ENCODE measurements at places on chromosomes 1 and 21.

- no peak for DNase-seq
Measured at GRCh38 chr1:194055536-194055935, 869.1 kb upstream of the B3GALT2 start.

GRCh38 chr1:200975458-200975857, 48.1 kb downstream of the KIF21B start:
- DNase-seq: no peak

DNA sequence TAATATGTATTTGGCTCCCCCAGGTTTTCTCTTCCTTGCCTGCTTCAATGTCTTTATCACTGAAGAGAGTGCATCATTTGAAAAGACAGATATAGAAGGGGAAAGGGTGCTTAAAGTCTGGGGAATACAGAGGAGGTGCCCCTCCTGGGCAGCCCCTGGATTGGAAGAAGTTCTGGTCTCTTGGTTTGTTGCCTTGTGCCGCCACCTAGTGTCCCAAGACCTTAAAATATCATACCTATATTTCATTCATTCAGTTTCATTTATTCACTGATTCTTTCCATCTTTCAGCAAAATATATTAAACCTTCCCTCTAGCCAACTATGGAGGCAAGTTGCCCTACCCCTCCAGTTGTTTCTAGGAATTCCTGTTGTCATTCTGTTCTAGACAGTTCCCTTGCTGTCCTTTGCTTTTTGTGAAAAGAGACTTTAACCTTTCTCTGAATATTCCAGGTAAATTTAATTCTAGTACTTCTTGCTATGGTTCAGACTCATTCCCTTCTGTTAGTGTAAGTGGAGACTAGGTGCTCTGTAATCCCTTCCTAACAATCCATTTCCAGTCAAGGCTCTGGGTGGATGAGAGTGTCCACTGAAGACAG, 56.1 kb downstream of the MEF2D start:
- DNase-seq: no peak

DNA sequence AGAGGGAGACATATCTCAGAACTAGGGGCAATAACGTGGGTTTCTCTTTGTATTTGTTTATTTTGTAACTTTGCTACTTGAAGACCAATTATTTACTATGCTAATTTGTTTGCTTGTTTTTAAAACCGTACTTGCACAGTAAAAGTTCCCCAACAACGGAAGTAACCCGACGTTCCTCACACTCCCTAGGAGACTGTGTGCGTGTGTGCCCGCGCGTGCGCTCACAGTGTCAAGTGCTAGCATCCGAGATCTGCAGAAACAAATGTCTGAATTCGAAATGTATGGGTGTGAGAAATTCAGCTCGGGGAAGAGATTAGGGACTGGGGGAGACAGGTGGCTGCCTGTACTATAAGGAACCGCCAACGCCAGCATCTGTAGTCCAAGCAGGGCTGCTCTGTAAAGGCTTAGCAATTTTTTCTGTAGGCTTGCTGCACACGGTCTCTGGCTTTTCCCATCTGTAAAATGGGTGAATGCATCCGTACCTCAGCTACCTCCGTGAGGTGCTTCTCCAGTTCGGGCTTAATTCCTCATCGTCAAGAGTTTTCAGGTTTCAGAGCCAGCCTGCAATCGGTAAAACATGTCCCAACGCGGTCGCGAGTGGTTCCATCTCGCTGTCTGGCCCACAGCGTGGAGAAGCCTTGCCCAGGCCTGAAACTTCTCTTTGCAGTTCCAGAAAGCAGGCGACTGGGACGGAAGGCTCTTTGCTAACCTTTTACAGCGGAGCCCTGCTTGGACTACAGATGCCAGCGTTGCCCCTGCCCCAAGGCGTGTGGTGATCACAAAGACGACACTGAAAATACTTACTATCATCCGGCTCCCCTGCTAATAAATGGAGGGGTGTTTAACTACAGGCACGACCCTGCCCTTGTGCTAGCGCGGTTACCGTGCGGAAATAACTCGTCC, 1.3 kb upstream of the OLIG2 start:
- DNase-seq: no peak

GRCh38 chr1:11157394-11157793, 31.8 kb upstream of the ANGPTL7 start:
- DNase-seq: no peak

- DNase-seq: no peak
Measured at GRCh38 chr1:200345520-200345919, 64.3 kb downstream of the ZNF281 start.

DNA sequence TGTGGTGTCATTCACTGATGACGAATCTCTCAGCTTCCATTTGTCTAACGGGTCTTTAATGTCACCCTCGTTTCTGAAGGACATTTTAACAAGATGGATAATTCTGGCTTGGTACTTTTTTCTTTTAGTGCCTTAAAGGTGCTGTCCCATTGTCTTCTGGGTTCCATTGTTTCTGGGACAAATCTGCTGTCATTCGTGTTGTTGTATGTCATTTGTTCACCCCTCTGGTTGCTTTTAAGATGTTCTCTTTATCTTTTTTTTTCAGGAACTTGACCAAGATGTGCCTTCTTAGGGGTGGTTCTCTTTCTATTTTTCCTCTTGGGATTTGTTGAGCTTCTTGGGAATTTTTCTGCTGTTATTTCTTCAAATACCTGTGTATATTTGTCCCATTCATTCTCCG, 14.0 kb upstream of the MMEL1 start:
- DNase-seq: no peak

DNA sequence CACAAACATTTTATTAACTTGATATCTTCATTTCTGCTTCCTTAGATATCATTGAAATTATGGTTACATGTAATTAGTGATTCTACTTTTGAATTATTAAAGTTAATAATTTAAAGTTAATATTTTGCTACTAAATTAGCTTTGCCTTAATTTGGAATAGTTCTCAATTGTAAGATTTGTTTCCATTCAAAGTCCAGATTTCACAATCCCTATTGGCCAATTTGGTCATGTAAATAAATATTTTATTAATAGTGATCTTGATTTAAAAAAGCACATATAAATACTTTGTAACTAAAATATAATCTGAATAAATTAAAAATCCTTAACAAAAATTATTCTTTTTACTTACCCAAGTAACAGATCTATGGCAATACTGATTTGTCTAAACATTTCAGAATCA, 1558.6 kb downstream of the NCAM2 start:
- no peak for DNase-seq

GRCh38 chr1:77322061-77322900, 40.5 kb downstream of the AK5 start:
- peak; percentile 43 for DNase-seq

- no peak for DNase-seq
Measured at GRCh38 chr1:101290119-101290921, 53.5 kb downstream of the S1PR1 start.

GRCh38 chr1:201116091-201116490, 3.9 kb upstream of the CACNA1S start:
- no peak for DNase-seq

DNA sequence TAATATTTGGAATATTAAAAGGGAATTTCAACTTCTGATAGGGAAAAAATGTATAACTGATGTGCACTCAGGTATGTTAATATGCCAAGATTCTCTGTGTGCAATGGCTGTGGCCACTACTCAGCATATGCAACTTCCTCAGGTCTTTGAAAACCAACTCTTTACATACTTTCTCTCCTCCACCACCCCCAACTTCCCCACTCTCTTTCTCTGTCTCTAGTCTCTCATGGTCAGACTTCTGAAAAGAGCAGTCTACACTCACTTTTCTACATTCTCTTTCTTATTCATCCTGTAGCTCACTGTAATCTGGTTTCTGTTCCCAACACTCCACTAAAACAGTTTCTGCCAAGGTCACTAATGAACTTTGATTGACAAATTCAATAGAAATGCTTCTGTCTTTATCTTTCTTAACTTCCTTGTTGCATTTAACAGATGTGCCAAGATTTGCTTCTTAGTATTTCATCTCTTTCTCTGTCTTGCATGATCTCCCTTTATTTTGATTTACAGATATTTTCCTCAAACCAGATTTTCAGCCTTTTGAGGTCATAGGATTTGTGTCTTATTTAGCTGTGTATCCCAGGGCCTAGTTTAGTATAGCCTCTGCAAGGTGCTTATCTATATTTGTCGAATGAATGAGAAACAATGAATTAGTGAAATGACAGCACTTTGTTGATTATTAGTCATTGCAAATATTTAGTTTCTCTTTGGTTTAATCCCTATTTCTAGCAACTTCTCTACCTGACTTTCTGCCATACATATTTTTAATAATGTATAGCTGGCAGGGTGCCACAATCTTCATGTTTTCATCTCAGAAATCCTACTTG, 168.9 kb downstream of the LMO4 start:
- no peak for DNase-seq

GRCh38 chr1:229841230-229841629, 215.2 kb downstream of the URB2 start:
- no peak for DNase-seq

- DNase-seq: no peak
Measured at GRCh38 chr1:84361796-84362195, 36.5 kb upstream of the DNASE2B start.

DNA sequence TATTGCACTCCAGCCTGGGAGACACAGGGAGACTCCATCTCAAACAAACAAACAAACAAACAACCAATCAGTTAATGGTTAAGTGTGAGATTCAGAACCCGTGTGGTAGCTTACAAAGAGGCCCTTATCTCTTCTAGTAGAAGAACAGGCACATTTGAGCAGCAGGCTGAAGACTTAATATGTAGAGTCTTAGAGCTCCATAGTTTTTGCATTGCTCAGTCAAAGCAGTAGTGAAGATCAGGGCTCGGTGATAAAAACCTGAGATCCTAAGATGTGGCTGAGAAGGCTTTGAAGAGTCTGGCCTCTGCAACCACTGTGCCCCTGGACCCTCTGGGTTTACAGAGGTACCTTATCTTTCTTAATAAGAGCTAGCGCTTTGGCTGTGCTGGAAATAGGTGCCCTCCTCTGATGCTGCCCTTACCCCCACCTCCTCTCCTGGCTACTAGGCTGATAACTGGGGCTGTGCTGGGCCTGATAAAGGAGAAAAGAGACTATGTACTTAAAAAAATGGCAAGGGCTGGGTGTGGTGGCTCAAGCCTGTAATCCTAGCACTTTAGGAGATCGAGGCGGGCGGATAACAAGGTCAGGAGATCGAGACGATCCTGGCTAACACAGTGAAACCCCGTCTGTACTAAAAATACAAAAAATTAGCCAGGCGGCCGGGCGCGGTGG, 10.5 kb upstream of the UCK2 start:
- no peak for DNase-seq

- DNase-seq: no peak
Measured at GRCh38 chr1:31878058-31878457, 60.1 kb downstream of the PTP4A2 start.

DNA sequence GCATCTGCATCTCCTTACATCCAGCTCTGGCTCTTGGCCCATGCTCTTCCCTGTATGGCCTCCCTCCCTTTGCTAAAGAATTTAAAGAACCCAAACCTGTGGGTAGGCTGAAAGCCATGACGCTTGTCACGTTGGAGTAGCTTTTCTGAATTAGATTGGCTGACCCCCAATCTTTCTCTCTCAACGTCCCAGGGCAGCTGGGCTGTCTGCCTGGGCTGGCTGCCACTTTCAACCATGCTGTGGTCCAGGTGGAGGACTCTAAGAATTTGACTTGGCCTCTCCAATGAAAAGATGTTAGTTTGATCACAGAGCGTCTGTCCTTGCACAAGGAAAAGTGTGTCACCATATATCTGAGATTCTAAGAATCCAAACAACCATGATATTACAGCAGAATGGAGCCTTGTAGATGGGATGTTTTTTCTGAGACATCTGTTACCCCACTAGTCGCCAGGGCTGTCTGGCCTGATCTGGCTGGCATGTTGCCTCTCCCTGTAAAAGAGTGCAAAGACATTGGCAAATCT, 6.5 kb upstream of the IGSF3 start:
- DNase-seq: no peak

- no peak for DNase-seq
Measured at GRCh38 chr1:28591708-28592320, at the start of gene RAB42. RAB42 (plus strand) TSS chr1:28592265; CDS start chr1:28592512, 247 bp downstream.

GRCh38 chr1:247528812-247529474, 7.3 kb downstream of the OR2C3 start:
- no peak for DNase-seq

- no peak for DNase-seq
Measured at GRCh38 chr1:220999872-221000863, 120.9 kb downstream of the HLX start.

- no peak for DNase-seq
Measured at GRCh38 chr1:111621050-111621449, 1.5 kb downstream of the RAP1A start.

DNA sequence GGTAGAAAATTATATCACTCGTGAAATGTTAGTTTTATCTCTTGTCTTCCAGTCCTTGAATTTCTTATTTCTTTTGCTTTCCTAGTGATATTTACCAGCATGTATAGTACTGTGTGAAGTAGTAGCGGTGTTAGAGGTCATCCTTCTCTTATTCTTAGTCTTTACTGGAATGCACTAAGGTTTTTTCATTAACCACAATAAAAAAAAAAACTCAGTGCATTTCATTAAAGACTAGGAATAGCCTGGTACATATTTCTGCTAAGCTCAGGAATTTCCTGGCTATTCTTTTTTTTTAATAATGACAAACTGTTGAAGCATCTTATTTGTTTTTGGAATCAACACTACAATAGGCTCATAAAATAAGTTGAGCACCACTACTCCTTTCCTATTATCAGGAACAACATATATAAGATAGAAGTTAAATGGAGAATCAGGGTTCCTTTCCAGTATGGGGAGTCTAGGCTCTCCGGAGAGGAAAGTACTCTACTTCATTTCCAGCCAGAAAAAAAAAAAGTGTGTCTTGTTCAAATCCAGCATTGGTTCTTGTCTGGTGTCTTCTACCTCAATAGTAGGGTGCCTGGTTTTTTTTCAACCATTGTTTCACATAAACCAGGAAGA, 60.0 kb downstream of the TNFSF18 start:
- no peak for DNase-seq

GRCh38 chr21:40613546-40614030, 233.4 kb downstream of the DSCAM start:
- no peak for DNase-seq

GRCh38 chr1:201321826-201322390, 38.6 kb downstream of the PKP1 start:
- DNase-seq: no peak

DNA sequence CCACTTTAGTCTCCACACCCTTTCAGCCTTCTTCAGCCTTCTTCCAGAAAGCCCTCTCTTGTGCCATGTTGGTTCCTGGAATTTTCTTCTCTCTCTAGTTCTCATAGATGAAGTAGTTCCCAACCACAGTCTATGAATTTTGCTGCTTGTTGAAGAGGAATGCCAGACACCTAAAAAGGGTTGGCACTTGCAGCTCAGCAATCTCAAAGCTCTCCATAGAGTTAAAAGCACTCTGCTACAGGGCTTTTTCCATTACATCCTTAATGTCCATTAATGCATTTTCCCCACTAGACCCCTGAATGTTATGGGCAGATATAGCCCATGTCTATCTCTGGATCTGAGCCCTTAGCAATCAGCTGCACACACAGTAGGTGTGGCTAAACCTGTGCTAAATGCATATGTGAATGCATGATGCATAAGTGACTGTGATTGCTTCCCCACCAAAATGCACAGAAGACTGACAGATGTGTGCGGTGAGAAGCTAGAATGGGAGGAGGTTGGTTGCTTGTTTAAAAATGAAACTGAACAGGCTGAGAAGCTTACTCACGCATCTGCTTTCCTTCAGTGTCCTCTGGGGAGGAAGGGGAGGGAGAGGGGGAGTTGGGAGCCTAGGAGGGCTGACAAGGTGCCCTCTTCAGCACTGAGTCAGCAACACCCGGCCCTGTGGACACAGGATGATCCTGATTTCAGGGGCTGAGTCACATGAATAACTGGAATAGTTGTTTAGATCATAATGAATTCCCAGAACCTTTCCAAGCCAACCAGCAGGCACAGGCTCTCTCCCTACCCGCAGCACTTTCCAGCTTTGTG, 146.1 kb upstream of the FGGY start:
- DNase-seq: peak; percentile 99

GRCh38 chr1:115164484-115164883, 75.2 kb upstream of the TSPAN2 start:
- no peak for DNase-seq
